ENCODE measurements at places on chromosomes 4 and X.

- no peak for DNase-seq
Measured at GRCh38 chr4:181685461-181685860, 557.7 kb upstream of the TENM3 start.

DNA sequence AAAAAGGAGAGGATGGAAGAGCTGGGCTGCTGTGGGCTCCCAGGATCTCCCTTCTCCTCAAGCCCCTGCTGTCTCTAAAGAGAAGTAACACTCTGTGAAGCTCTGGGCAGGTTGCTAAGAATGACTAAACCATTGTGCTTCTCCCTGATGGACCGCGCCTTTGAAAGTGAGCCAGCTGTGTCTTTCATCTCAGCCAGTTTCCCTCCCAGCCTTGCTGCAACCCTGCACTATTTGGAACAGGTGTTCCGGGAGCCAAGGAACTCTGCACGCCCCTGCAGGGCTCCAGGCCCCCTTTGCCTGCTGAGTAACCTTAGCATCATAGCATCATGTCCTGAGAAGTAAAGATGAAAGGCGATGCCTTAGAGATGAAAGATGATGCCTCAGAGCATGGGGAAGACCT, 39.7 kb downstream of the SMIM20 start:
- no peak for DNase-seq

DNA sequence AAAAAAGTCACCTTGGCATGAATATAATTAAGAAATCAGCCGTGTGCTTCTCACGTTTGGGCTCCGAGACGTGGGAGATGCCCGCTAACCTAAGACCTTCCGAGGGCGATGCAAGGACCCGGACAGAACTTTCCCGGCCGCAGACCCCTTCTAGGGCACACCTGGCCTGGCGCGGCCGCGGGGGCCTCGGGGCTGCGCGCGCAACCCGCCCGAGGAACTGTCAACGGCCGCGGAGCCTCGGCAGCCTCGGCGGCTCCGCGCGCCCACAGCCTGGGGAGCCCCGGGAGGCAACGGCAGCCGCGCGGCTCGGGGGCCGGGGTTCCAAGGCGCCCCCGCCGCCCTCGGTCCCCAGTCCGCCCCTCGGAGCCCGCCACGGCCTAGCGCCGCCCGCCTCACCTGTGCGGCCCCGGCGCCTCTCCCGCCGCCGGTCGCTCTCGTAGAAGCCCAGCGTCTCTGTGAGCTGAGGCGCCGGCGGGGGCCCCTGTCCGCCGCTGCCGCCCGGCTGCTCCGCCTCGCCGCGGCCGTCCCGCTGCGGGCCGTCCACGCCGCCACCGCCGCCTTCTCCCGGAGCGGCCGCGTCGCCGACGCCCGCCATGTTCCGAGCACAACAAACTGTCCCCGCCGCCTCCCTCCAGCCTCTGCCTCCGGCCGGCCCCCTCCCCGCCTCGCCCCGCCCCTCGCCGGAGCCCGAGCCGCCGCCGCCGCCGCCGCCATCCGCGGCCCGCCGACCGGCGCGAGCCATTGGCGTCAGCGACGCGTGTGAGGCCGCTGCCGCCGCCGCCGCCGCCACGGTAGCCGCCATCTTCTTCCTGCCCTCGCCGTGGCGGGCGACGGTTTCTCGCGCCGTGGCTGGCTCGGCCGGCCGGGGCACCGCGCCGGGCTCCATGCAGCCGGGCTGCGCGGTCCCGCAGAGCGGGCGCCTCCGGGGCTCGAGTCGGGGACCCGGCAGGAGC, at the start of gene TAPT1:
TAPT1 (minus strand) TSS at position 609 of the 953 bp plus-strand sequence; CDS start at position 595, 14 bp downstream.
- peak; percentile 66 for DNase-seq

- DNase-seq = no peak
Measured at GRCh38 chrX:115413246-115413878, 123.8 kb downstream of the LUZP4 start.

DNA sequence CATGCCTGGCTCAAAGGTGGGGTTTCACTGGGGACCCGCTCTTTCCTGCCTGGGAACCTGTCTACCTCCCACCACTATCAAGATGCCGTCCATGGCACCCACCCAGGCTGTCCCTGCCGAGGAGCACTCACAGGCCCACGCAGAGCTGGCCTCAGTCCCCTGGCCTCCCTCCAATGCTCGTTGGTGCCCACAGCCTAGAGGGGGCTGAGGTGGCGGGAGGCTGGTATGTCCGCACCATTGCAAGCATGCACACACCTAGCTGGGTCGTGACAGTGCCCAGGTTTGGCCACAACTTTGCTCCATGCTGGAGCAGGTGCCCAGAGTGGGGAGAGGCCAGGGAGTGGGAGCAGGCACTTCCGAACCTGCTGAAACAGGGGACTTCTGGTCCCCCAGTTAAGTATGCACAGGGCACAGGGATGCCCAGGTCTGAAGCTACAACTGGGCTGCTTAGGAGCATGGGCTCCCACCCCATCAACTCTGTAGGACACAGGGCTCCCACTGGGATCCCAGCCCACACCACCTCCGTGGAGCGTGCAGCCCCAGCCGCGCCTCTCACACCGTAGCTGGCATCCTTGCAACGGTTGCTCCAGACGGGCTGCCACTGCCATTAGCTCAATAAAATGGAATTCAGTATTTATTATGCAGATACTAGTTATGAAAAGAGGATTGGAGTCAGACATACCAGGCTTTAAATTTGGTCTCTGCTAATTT, 1376.1 kb upstream of the TENM3 start:
- no peak for DNase-seq

DNA sequence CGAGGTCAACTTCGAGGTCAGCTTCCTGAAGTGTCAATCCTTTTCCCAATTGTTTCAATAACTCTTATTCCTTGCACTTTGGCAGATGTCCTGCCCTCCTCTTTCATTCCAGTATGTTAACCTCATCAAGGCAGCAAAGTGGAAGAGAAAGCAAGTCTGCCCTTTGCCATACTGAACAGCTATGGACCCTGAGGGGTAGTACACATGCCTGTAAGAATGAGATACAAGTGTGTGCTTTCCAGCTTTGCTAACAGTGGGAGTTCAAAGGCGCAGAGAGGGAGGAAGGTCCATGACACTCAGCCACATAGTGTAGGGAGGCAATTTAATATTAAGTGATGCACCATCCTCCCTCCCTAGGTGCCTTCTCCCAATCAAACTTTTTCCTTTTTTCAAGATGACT, 96.4 kb upstream of the ZCCHC13 start:
- DNase-seq = no peak

Measured in nucleus accumbens (tissue), 56 donors.